ENCODE measurements at places on chromosomes 11 and 22. TPM values are rescaled to one million over a fixed set of nuclear protein-coding genes. Genes with fewer than 3 reads are reported as not detected.

Gene SAA4
- 1.3 TPM for total RNA-seq

DNA sequence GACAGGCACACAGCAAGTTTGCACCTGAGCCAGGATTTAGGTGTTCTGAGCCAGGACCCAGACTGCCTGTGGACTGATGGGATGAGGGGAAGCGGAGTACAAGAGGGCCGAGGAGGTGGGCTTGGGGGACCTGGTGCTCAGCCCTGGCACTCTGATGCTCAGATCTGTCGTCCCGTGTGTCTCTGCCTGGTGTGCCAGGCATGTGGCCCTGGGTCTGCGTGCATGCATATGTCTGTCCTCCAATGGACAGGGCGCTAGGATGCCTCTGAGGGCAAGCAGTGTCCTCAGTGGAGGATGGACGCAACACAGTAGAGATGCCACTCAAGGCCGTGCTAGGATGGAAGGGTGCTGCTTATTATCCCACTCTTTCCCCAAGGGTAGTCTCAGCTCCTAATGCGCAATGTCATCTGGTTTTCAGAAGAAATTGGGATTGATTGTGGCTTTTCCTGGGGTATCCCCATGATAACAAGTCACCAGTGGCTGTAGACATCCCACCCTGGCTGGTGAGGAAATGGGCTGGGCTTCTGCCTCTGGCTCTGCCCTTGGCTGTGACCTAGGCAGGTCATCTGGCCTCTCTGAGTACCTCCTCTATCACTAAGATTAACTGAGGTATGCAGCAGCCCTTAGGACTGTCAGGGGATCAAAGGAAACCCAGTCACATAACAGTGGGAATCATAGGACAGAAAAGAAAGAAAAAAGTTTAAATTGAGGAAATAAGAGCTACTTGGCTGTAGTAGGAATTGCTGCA is 35.7 kb upstream of the SUSD2 start:
- DNase-seq: no peak

DNA sequence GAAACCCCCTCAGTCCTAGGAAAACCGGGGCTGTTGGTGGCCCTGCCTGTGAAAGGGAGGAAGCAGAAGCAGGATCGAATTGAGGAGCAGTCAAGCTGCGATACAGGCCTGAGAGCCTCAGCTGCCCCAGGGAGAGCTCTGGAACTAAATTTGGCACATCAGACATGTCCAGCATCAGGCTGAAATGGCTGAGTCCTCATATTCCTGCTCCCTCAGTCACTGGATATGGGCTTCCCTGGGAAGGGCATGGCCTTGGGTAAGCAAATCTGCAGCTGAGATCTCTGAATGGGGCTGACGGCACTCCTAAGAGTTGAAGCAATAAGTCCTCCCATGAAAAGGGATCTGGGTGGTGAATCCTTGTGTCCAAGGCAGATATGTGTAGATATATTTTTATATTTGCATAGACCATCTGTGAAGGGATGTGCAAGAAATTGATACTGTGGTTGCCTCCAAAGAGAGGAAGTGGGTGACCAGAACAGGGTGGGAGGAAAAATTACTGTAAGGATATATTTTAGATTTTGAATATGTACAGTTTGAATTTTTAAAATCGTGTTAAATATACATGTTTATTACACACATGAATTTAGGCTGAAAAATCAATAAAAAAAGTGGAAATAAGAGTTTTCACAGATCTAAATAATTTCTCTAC is 45.5 kb downstream of the APIP start:
- no peak for DNase-seq

DNA sequence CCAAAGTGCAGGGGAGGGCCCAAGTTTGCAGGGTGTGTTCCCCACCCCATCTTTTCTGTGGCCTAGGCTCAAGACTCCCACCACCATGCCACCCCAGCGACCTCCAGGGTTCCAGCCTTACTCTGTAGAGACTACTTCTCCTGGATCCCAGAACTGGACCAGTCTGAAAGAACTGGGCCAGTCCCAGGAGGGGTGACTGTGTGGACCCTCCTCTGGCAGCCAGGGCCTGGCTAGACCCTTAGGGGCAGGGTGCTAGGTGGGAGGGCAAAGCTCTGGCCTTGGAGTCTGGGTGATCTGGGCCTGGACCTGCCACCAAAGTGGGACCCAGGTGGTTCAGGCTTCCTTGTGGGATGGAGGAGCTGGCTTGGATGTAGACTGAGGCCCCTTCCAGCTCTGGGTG is 41.8 kb upstream of the ACCSL start:
- DNase-seq: no peak

Gene MUC5AC
- total RNA-seq: not detected

DNA sequence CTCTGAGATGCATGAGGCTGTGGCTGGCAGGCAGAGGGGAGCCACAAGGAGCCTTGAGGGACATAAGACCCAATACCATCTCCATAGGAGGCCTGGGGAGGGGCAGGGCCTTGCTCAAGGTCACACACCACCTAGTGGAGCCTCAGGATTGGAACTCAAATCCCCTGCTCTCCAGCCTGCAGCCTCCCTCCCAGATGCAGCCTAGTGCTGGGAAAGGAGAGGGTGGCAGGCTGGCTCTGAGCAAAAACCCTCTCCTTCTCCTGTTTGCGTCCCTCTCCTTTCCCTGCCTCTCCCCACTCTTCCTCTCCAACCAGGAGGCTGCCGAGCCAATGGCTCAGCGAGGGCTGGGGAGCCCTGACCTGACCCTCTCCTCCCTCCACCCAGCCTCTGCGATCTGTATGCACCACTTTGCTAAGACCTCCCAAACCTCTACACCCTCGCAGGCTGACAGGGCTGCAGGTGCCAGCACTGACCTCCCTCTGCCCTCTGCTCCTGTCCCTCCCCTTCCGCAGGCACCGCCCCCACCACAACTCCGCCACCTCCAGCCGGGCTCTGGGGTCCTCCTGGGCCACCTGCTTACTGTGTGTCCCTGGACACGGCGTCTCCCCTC is 14.7 kb downstream of the IGLL1 start:
- DNase-seq: no peak

DNA sequence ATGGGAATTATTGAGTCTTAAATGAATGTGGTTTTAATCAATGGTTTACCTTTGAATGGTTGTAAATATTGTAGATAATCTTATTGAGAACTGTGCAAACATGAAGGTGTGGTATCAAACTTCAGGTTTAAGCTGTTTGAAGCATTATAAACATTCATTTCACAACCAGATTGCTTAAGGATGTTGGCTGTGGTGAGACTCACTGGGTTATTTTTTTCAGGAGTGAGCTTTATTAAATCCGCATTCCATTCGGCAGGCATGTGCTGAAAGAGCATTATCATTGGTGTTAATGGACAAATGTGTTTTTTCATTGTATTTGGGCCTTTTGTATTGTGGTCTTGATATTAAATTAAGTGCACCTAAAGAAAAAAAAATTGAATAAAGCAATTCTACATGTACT is 9.7 kb downstream of the MMP3 start:
- no peak for DNase-seq

Gene TMEM86A
- total RNA-seq: 3.1 TPM

Gene HEPACAM
- total RNA-seq: 0.14 TPM

GRCh38 chr22:49391436-49391835 is 436.2 kb downstream of the BRD1 start:
- DNase-seq: no peak

Data from kidney epithelial cell (primary cell).